ENCODE measurements at places on chromosomes 2 and 18. TPM values are rescaled to one million over a fixed set of nuclear protein-coding genes. Genes with fewer than 3 reads are reported as not detected.

DNA sequence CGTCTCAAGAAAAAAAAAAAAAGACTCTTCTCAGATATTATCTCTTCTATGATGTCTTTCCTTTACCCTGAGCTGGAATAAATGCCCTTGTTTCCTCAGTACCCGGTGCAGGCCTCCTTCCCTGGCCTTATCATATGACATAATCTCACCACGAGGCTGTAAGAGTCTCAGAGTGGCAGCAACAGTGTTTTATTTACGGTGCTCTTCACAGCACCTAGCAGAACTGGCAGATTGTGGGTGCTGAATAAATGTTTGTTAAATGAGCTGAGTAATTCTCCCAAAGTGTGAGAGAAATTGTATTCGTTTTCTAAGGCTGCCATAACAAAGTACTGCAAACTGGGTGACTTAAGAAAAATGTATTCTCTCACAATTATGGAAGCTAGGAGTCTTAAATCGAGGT, 82.8 kb upstream of the CD28 start:
- DNase-seq: no peak
- no peak overlapping the region for H3K4me3 ChIP-seq
- no peak overlapping the region for H3K27ac ChIP-seq
- no peaks in the 10 kb centered on the region for H3K4me1 ChIP-seq

GRCh38 chr2:217995731-217996231, 7.0 kb downstream of the TNS1 start:
- no peaks in the 10 kb centered on the region for H3K4me1 ChIP-seq
- DNase-seq: no peak
- H3K27ac ChIP-seq: no peak overlapping the region
- no peaks in the 10 kb centered on the region for H3K27me3 ChIP-seq

DNA sequence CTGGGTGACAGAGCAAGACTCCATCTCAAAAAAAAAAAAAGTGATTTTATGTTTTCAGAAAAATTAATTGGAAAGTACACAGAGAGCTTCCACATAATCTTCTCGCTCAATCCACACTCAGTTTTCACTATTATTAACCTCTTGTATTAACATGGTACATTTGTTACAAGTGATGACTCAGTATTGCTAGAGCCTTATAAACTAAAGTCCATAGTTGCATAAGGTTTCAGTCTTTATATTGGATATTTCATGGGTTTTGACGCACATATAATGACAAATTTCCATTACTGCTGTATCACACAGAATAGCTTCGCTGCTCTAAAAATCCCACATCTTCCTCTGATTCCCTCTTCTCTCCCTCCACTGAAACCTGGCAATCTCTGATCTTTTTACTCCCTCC, 603.5 kb downstream of the XIRP2 start:
- no peak overlapping the region for H3K4me3 ChIP-seq
- H3K36me3 ChIP-seq: no peaks in the 10 kb centered on the region
- H3K4me1 ChIP-seq: no peaks in the 10 kb centered on the region
- H3K27me3 ChIP-seq: no peaks in the 10 kb centered on the region
- no peak for DNase-seq

GRCh38 chr2:172513524-172513900, 42.4 kb upstream of the PDK1 start:
- H3K36me3 ChIP-seq: no peaks in the 10 kb centered on the region
- peaks cover 63% of the 10 kb centered on the region for H3K4me1 ChIP-seq
- no peak overlapping the region for H3K27ac ChIP-seq
- DNase-seq: no peak
- H3K27me3 ChIP-seq: no peaks in the 10 kb centered on the region

Gene DPP4
- 0.20 TPM for polyA plus RNA-seq

Gene IL1RL2
- not detected for polyA plus RNA-seq

Gene GAL3ST2
- 0.10 TPM for polyA plus RNA-seq

Gene COL6A3
- polyA plus RNA-seq: 0.03 TPM

Gene CYP26B1
- not detected for polyA plus RNA-seq

Gene HDHD2
- polyA plus RNA-seq: 7.3 TPM

Gene AKAIN1
- not detected for polyA plus RNA-seq

Data from B cell (primary cell).